Activated naive CD4-positive, alpha-beta T cell treated with anti-CD3 and anti-CD28 coated beads for 36 hours (primary cell): ENCODE measurements at places on chromosomes 2 and 18.

DNA sequence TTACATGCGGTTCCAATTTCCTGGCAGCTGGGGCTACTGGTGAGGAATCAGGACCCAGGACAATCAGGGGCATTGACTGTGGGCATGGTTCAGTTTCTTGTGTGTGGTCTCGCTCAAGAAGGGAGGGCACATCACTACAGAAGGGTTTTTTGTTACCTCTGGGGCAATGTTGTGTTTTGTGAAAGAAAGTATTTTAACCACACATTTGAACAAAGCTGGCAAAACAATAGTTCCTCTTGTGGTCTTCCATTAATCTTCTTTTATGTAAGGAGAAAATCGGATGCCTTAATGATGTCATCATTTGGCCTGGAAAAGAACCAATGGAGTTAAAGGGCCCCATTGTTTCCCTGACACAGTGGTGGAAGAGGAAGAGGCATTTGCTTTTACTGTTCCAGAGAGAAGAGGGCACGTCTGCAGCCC is 197.4 kb downstream of the SH3BP4 start:
- DNase-seq, result no peak

- DNase-seq, result no peak
Measured at GRCh38 chr2:26582890-26583289, 58.3 kb downstream of the CIB4 start.

DNA sequence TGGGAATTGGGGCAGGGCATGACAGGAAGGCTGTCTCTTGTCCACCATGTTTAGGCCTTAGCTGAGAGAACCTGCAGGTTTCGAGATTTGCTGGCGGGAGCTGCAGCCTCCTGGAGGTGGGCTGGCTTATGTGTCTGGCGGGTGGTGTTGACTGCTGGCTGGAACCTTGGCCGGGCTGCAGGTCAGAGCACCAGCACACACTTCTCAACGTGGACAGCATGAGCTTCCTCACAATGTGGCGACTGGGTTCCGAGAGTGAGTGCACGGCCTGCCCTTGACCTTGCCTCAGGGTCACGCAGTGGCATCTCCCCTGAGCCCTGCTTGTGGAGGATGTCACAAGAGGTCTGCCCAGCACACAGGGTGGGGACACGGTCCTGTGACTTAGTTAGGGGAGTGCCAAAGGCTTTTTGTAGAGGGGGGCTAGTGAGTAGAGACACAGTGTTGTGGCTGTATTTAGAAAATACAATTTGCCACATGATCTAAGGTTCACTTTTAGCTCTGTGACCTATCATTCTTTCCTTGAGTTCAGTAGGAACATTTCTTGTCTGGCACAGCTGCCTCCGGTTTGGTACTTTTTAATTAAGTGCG is 134.8 kb downstream of the SEPTIN10 start:
- no peak for DNase-seq

GRCh38 chr2:186098821-186099220 is 360.2 kb downstream of the FSIP2 start:
- DNase-seq, result no peak

DNA sequence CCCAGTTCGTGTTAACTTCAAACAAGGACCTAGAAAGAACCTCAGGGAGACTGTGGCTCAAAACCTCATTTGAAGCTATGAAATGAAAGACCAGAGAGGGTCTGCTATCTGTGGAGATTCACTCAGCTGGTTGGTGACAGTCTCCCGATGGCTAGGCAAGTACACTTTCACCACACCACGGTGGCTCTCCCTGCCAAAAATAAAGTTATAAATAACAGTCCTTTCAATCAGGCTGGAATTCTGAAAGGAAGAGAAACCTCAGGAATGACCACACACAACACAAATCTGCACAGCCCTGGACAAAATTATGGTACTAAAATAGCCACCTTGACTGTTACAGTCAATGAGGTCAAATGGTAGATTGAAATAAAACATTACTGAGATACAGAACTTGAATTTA is 160.3 kb upstream of the ACAA2 start:
- no peak for DNase-seq

GRCh38 chr2:74249406-74250122 is 51.1 kb downstream of the MTHFD2 start:
- DNase-seq, result no peak

DNA sequence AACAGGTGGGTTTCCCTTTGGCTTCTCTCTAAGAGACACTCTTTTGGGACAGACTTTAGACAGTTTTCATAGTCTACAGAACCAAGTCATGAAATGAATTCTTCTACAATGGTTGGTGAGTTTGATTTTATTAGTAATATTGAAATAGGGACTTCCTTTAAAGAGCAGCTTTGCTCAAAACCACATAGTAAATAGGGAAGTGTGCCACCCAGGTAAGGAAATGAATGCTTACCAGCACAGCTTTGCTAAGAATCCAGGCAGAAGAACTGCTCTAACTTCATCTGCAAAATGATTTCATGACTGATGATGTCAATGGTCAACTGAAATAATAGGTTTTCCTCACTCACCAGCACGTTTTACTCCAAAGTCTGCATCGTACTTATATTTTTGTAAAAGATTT is 89.2 kb downstream of the NYAP2 start:
- no peak for DNase-seq

DNA sequence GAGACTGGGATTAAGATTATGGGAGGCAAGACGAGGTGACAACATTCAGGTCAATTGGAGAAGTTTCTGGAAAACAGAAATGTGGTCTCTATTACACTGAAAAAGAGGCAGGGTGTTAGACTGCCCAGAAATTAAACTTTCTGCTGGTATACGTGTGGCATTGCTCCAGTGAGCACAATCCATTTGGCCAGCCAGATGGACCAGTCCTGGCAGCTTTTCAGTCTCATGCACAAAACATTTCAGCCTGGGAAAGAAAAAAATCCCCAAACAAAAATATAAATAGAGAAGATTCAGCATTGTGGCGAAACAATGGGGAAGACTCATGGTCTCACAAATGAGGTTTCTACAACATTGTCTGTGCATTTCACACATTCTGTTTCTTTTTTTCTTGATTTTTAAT is 113.9 kb downstream of the HNMT start:
- no peak for DNase-seq

DNA sequence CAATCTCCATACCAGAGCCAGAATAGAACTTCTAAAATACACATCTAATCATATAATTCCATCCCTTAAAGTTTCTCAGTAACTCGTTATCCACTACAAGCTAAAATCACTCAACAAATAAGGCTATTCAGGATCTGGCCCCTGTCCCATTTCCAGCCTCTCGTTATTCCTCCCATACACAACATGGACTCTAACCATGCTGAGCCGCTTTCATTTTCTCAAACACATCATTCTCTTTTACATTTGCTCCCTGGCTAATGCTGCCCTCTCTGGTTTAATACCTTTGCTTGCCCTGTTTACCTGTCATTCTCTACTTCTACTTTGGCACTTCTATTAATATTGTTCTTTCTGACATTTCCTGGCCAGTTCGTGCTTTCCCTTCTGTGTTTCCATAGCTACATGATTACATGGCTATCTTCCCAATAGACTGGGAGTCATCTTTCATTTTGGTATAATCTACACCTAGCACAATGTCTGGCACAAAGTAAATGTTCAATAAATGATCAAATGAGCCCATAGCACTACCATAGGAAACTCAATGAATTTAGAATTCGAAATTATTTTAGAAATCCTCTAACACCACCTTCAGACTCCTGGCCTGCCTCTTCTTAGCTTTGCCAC is 163.6 kb upstream of the VRK2 start:
- DNase-seq, result no peak

DNA sequence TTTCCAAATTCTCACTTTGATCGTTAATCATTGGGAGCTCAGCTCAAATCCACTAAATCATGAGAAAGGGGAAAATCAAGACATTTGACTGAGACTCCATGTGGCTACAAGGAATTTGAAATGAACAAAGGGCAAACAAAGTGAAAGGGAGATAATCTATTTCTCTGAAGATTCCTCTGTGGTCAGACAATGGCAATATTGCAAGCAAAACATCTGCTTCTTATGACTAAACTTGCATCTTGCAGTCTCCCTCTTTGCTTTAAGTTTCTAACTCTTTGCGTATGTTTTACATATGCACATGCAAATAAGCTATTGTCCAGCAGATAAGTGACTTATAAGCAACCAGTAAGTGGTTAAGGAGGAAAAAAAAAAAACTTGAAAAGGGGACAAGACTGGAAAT is 299.1 kb upstream of the NXPH2 start:
- no peak for DNase-seq
